ENCODE measurements at places on chromosomes 4 and X.

- no peak for DNase-seq
Measured at GRCh38 chr4:138656990-138657389, 358.6 kb upstream of the NOCT start.

DNA sequence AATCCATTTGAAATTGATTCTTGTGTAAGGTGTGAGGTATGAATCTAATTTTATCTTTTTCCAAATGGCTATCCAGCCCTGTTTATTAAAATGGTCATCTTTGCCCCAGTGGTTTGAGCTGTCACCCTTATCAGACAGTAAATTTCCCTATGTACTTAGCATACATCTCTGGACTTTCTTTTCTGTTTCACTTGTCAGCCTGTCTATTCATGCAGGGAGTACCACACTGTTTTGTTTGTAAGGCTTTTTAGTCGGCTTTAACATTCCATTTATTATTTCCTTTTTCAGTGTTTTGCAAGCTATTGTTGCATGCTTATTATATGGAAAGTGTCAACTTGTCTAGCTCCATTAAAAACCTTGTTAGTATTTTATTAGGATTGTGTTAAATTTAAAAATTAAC lies 155.8 kb downstream of the STAG2 start:
- no peak for DNase-seq

DNA sequence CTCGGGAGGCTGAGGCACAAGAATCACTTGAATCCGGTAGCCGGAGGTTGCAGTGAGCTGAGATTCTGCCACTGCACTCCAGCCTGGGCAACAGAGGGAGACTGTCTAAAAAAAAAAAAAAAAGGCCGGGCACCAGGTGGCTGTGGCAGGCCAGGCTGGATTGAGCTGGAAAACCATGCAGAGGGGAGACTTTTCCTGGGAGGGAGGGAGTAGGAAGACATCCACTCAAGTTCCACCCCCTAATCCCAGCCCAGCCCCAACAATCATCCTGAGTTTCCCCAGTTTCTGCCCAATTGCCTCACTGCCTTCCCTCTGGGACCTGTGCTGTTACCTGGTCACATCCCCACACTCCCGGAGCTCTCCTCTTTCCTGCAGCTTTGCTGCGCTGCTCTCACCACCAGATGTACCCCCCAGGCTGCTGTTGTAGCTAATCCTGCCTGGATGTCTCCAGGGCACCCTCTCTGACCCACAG lies 9.0 kb upstream of the TSPYL2 start:
- no peak for DNase-seq

DNA sequence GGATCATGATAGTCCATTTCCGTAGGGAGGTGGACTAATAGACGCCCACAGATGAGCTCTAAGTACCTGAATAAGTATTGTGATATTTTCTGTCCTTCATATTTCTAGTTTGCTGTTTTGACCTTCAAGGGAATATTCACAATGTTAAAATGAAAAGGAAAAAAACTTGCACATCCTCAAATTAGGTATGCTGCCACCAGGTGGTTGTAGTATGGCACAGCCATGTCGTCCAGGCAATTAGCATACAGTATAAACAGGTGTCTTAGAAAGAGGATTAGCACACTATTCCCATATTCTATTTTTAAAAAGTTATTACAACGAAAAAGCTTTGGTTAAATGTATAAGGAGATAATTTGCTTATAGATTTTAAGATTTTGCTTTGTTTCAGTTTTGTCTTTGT lies 802.0 kb downstream of the RPA4 start:
- peak; percentile 46 for DNase-seq

GRCh38 chr4:33658971-33659370 lies 2585.3 kb downstream of the ARAP2 start:
- peak; percentile 36 for DNase-seq
